ENCODE measurements at places on chromosomes 12 and 14.

GRCh38 chr14:55267820-55268219, 3.4 kb upstream of the FBXO34 start:
- DNase-seq: no peak

DNA sequence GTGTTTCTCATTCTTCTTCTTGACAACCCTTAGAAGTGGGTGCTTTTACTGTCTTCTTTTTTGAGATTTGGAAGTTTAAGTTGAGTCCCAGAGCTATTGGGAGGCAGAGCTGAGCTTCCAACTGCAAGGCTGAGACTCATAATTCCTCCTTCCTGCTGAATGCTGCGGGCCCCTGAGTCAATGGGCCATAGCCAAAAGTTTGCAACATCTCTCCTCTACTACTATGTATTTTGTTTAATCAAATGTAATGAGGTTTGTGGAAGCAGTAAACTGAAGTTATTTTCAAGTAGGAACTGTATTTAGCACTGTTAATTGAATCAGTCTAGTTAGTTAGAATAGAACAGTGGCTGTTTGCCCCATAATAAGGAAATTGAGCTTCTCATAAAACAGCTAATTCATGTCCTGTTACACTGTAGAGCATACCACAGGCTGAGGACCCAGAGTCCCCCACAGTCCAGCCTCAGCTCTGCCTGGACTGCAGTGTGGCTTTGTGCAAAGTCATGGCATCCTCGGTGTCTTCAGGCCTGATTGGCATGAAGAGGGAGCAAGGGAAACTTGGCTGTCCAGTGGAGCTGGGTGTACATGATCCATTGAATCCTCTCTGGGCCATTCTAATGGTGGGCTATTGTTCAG, 631.7 kb downstream of the VRK1 start:
- no peak for DNase-seq

DNA sequence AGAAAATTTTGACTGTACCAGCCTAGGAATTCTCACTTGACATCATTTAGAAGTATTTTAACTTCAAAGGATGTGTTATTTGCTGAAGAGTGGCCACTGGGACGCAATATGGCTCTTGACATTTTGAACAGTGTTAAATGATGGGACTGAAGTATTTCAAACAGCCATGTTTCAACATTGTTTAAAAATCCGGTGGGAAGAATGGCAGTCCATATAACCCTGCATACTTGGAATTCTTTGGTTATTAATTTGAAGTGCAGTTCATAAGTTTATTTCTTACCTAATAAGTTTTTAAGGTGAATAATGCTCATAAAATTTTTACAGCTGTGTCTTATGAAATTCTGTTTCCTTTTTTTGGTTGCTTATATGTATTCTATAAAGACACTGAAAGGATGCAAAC, 8.3 kb downstream of the TMTC2 start:
- DNase-seq: no peak

DNA sequence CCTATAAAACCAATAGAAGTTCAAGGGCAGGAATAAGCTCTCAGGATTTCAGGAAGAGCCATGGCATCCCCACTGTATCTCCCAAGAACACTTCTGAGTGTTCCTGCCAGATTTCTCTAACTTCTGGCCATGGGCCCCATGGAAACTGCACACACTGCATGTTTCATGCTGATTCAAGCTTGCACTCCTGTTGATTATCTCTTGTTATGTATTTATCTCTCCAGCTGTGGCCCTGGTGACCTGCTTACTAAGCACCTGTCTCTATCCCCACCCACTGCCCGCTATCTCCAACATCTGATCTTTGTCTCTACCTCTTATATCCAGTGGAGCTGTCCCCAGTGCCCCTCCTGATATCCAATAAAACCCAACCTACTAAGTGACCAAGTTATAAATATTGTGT, 285.3 kb downstream of the PDZRN4 start:
- no peak for DNase-seq

DNA sequence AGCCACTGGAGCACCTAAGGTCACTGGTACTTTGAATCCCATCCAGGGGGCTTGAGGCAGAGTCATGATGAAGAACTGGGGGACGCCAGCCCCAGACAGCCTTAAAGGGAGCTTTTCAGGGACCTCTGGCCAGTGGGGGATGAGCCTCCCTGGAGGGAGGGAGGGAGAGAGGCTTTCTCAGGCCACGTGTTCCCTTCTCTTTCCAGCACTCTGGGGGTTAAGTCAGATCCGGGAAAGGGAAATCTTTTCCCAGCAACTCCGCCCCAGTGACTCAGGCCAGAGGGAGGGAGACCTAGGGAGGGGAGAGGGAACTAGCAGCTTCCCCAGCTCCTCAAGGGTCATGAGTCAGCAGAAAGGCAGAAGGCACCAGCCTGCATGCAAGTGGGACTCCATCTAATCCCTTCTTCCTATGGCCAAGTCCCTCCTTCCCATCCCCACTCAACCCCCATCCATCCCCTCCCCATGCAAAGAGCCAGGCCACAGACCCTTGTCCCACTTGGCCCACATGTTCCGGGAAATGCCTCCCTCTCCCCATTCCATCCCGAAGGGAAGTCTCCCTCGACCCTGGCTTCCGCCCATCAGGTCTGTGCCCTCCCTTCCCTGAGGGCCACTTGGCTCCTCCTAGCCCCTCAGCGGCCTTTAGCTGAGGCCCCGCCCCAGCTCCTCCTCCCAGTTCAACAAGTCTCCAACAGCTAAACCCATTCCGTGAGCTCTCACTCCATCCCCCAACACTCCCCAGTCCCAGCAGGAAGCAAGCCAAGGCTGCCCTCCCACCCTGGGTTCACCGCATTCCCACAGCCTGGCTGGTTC, 5.6 kb downstream of the TNFRSF1A start:
- no peak for DNase-seq

DNA sequence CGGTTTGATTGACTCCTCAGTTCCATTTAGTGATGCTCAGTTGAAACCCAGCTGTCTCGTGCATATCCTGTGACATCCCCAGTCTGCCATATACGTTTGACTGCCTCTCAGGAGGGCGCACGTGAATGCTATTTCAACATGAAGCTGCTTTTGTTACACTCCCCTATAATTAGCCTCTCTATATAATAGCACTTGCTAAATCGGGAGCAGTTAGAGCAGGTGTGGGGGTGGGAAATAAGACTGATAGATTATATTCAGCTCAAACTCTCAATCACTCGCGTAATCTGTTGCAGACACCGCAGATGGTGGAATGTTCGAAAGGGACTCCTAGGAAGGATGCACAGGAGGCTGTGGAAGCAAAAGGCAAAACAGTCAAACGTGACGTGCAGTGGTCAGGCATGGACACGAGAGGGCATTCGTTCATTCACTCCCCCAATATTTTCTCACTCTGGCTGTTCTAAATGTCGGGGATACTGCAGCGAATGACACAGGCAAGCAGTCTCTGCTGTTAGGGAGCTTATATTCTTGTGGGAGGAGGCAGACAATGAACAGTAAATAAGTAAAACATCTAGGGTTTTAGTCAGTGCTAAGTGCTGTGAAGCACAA, 29.8 kb downstream of the KCNA1 start:
- no peak for DNase-seq

GRCh38 chr14:100783630-100784370, 42.1 kb upstream of the MEG3 start:
- DNase-seq: no peak

- no peak for DNase-seq
Observed at GRCh38 chr12:107125833-107126232, 32.5 kb upstream of the CRY1 start.
